Esophagus mucosa (tissue), 1 donor: ENCODE measurements at places on chromosomes 1 and 21.
A peak's percentile ranks its signal among the peaks of the same experiment; 100 is the strongest.

DNA sequence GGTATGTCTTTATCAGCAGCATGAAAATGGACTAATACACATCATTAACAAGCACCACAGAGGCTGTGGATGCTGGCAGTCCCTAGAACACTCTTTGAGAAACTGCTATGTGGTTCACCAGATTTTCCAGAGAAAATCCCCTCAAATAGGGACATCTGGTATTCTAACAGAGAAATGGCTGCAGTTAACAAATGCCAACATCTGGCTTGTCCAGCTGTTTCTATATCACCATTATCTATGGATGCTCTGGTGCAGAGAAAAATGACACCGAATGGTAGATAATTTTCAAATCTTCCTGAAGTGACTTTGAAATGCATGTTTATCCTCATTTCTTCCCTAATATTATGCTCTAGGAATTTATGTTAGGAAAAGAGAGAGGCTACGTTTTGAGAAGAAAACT is 403.5 kb upstream of the PROX1 start:
- no peak for ATAC-seq

- no peak for ATAC-seq
Observed at GRCh38 chr1:215529111-215529510, 38.0 kb upstream of the KCTD3 start.

DNA sequence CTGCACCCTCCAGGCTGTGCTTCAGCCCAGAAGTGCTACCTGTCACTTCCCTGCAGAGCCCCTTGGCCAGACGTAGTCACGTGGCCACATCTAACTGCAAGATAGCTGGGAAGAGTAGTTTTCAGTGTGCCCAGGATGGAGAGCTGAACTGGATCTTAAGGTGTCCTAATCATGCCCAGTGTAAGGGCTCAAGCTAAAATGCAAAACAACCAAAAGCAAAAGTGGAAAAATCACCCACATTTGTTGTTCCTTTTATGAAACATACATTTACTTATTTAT is 59.4 kb upstream of the ROR1 start:
- ATAC-seq, result no peak

DNA sequence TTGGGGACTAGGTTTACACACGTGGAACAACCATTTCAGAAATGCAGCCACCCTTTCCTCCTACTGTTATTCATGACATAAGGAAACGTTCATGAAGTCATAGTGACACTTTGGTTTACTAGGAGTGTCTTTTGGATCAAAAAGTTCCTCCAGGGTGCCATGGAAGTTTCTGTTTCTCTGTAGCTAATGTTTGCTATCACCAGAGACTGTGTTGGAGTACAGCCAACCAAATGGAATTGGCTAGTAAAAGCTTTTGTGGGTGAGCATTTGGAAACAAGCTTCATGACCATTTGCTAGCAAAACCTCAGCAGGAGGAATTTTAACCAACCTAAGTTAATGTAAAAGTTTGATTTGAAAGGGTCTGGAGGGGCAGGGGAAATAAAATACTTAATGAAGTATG is 43.9 kb upstream of the ADGRL2 start:
- no peak for ATAC-seq

DNA sequence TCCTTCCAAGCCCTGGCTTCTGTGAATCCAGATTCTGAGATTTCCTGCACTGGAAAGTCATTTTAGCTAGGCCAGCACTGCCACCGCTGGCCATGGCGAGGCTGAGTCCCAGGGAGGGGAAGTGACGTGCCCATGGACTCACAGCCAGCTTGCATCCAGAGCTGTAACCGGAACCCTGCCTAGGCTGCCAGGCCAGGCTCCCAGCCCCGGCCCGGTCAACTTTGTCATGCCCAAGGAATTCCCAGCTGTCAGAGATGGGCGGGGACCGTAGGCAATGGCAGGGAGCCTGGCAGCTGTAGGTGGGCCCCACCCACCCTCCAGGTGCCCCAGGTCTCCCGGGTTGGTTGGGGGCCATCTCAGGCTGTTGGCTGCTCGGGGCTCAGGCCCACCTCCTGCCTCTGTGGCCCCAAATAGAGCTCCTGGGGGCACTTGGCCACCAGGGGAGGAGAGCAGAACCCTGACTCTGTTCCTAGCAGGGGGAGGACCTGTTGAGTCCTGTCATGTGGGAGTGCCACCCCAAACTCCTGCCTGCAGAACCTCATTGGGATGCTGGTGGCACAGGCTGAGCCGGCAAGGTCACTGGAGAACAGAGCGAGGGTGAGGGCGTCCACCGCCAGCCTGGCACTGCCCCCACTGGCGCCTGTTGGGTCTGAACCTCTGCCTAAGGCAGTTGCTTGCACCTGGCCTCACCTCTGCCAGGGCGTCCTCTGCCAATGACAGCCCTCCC is 57.8 kb downstream of the FOXO6 start:
- peak; percentile 86 for ATAC-seq

- peak; percentile 85 for ATAC-seq
Observed at GRCh38 chr1:167533851-167534300, 15.5 kb upstream of the CD247 start.

DNA sequence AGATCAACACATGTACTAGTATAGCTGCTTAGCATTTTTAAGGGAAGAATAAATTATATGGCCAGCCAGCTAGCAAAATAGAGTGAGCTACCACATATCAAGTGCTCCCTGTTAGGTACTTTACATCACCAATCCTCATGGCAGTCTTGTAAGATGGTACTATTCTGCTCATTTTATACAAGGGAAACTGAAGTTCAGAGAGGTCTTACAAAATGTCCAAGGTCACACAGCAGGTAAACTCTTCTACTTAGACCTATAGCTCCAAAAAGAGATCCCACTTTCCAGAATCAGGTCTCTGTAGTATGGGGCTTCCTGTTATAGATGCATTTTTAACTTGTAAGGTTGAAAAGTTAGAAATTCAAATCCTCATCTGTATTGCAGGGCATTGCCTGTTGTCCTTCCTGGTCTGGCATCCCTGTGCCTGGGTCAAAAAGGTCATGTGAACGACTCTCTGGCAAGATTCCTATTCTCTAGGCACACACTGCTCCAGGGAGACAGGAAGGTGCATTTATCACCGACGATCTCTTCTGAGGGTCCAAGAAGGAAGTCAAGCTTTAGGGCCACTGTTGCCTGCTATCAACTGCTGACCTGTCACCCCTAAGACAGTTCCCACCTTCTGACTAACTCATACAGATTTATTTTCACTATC is 41.1 kb downstream of the TRIT1 start:
- ATAC-seq, result no peak

DNA sequence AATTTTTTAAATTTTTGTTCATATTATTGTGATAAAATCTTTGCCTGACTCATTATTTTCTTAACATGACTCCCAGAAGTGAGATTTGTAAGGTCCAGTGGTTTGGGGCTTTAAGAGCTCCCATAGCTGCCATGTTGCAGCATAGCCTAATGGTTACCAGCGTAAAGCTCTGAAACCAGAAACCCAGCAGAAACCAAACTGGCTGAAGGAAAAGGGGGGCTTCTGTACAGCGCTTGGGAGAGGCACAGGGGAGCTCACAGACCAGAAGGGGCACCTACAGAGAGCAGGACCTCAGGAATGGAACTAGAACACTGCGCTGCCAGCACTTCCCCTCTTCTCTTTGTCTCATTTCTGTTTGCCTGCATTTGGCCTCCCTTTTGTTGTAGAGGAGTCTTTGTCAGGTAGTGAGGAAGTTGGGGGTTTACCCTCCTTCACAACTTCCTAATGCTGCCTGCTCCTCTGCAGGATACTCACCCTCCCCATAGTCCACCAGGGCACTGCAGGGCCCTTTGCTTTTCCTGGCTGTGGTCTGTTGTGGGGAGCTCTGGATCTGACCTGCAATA is 2.6 kb upstream of the PYCR2 start:
- ATAC-seq, result no peak

GRCh38 chr21:38813547-38813946 is 7.8 kb downstream of the ETS2 start:
- ATAC-seq, result no peak

GRCh38 chr1:91499904-91500755 is 521 bp upstream of the CDC7 start:
- peak; percentile 49 for ATAC-seq

GRCh38 chr1:46333300-46334029 is 7.1 kb upstream of the NSUN4 start:
- peak; percentile 71 for ATAC-seq

DNA sequence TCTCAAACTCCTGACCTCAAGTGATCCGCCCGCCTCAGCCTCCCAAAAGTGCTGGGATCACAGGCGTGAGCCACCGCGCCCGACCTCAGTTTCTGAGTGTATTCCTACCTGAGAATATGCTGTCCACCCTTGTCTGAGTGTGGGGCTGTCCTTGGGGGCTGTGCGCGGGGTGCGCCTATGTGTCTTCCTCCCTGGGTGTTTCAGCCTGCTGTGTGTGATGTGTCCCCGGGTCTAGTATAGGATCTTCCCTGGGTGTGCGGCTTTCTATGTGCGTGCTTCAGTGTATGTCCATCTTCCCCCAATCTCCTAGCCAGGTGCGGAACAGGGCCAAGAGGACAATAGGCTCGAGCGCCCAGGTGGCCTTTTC is 8.3 kb upstream of the ID3 start:
- ATAC-seq, result peak; percentile 25

GRCh38 chr1:225772848-225773247 is 4.8 kb upstream of the SRP9 start:
- ATAC-seq, result peak; percentile 48

GRCh38 chr1:50268049-50268448 is 155.2 kb downstream of the DMRTA2 start:
- ATAC-seq, result no peak

GRCh38 chr1:78553859-78554258 is 63.1 kb downstream of the PTGFR start:
- no peak for ATAC-seq

DNA sequence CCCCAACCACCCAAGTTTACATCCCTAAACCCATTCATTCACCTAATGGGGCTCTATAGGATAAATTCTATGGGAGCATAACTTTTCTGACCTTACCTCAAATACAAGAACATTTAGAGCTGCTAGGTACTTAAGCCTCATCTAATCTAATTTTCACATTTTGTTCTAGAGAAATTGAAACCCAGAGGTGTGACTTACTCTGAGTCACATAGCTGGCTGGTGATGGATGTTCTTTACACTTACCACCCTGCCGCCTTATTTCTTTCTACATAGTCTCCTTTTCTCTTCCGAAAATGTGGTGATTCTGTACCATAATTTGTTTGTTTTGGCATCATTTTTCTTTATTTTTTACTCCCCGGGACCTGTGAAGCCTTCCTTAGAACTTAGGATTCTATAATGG is 20.3 kb downstream of the TIPRL start:
- ATAC-seq, result no peak

- no peak for ATAC-seq
Observed at GRCh38 chr1:109626682-109627408, 7.2 kb downstream of the AMPD2 start.

DNA sequence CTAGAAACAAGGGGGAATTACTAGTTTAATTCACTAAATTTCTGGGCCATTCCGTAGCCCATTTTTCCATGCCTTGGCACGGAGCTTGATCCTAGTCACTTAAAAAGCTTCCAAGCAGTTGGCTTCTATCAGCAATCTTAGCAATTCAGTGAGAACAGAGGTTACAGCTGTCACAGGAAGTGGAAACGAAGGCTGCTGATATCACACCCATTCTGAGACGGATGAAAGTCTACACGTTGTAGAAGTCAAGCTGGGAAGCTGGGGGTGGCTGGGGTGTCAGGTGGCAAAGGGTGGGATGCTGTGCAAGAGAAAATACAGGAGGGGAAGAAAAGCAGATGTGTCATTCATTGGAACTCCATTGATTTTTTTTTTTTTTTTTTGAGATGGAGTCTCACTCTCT is 11.8 kb upstream of the STMN1 start:
- ATAC-seq, result no peak

DNA sequence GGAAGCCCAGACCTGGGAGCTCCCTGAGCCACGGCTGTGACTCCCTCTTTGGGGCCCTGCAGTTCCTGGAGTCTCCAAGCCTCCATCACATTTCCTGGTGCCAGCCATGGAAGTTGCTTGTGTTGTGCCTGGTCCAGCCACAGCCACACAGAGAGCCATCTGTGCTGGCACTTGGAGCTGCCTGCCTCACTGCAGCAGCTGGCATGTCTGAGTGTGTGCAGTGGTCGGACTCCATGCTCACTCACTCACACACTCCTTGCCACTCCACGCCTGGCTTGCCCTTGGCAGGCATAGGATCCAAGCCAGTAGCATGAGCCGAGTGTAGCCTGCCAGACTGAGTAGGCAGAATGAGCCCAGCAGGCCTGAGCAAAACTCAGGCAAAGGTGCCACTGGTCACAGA is 516.3 kb upstream of the BEND5 start:
- ATAC-seq, result no peak

DNA sequence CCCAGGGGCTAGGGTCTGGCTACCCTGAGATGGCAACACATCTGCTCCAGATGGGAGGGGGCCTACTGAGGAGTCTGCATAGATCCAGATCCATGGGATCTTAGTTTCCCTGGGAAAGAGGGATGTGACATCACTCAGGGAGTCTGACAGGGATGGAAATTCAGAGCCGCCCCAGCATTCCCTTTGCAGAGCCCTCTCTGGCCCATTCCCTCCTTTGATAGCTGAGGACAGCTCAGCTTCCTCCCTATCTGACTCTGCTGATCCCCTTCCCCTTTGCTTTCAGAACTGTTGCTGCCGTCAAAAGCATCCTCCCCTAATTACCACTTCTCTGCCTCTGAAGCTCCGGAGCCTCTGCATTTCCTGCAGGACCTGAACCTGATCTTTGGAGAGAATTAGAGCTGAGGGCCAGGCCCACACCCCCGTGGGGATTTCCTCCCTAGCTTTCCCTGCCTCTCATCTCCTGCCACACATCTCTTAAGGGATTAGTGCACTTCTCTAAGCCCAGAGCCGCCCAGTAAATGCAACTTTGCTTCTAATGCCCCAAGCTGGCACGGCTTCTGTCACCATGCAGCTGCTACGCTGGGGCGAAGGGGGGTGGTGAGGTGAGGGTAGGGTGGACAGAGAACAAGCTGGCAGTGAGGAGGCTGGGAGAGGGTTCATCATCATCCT is 9.5 kb upstream of the ASCL5 start:
- ATAC-seq, result peak; percentile 7

GRCh38 chr1:61375082-61375880 is 292.9 kb downstream of the NFIA start:
- no peak for ATAC-seq

DNA sequence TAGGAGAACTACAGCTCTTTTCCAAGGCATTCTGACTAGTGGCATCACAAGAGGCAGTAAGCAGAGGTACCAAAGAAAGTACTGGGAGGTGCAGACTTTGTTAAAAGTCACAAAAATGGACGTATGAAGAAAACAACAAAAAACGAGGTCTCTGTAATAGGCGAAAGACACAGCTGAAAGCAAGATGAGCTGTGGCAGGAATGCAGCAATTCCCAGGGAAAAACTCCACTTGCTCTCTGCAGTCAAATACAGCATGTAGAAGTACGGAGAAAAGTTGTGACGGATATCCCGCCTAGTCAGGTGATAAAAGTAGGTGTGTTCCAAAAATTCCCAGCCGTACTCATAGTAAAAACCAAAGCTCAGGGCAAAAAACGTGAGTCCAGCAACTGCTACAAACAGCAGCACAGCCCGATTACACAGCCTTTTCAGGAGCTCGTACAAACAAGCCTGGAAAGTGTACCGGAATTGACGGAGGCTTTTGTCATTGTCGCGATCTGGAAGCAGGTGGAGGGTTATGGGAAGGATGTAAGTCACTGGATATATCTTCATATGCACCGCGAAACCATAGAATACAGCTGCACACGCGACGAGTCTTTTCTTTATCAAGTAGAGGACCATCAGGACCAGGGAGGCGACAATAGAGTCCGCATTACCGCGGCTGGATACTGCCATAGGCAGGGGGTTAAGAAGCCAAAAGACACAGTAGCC is 979 bp downstream of the PIGM start:
- peak; percentile 28 for ATAC-seq

GRCh38 chr1:37722181-37723071 is 30.1 kb downstream of the CDCA8 start:
- no peak for ATAC-seq
